Activated T-cell treated with anti-CD3 and anti-CD28 coated beads, Interleukin-2, amount 50 U/mL, for 72 hours (primary cell): ENCODE measurements at places on chromosomes 5 and 9. TPM values are rescaled to one million over a fixed set of nuclear protein-coding genes. Genes with fewer than 3 reads are reported as not detected.

DNA sequence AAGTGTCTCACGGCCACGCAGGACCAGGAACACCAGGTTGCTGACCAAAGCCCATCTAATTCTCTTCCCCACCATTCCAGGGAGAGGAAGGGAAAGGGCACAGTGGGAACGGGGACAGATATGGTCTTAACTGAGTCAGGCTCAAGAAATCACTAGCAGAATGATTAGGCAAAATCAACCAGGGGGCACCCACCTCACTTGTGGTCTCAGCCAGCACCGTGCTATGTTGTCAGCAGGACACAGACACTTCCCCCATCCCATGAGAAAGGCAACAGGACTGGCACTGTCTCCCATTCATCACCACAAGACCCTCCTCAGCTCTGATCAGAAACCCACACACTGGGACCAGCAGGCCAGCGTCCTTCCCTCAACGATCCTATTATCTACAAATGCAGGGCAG lies 2.9 kb downstream of the BICD2 start:
- peaks cover 57% of the 10 kb centered on the region for H3K4me1 ChIP-seq
- no peaks in the 10 kb centered on the region for H3K36me3 ChIP-seq
- H3K4me3 ChIP-seq, result peak overlapping the region; percentile 91
- H3K27ac ChIP-seq, result no peak overlapping the region
- no peak for DNase-seq

The PCDHB14 gene
- total RNA-seq, result not detected

DNA sequence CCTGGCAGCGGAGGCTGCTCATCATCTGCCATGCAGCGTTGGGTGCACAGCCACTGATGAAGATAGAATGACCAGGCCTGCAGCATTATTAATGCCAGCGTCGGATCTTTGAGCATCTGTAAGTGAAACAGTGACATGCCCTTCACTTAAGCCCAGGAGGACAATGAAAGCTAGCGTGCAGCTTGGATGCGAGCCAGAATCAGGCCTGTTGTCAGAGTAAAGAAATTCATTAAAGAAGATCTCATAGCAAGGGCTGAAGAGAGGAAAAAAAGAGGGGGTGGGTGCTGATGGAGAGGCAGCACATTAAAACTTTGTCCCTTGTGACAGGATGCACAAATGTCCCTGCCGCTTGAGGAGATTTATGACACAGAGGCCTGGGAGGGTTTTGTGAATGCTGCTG lies 186.1 kb upstream of the MAST4 start:
- H3K27me3 ChIP-seq, result no peaks in the 10 kb centered on the region
- no peaks in the 10 kb centered on the region for H3K36me3 ChIP-seq
- no peak overlapping the region for H3K4me3 ChIP-seq
- H3K27ac ChIP-seq, result no peak overlapping the region
- H3K4me1 ChIP-seq, result no peaks in the 10 kb centered on the region

DNA sequence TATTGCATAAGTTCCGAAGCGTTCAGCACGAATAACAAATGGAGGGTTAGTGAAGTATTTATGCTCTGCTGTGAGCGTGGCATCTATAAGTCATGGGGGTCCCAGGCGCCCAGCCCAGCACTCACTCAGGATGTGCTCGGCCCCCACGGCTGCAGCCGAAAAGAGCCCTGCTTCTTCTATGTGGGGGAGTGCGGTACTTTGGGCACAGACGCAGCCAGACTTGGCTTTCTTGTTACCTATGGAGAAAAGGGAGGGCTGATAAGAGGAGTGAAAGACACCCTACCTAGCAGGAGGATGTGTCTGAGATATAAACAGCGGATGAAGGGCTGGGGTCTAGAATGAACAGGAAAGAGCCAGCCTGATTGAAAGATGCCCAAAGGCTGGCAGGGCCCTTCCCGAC lies 51.4 kb downstream of the MRPL36 start:
- no peak overlapping the region for H3K27ac ChIP-seq
- DNase-seq, result no peak
- H3K36me3 ChIP-seq, result no peaks in the 10 kb centered on the region
- H3K27me3 ChIP-seq, result no peaks in the 10 kb centered on the region
- H3K4me3 ChIP-seq, result no peak overlapping the region

- peak overlapping the region; percentile 92 for H3K4me3 ChIP-seq
- peaks cover 2% of the 10 kb centered on the region for H3K36me3 ChIP-seq
- DNase-seq, result no peak
- peak overlapping the region; percentile 66 for H3K27ac ChIP-seq
Observed at GRCh38 chr5:55232271-55232984, 980 bp downstream of the CCNO start.

- H3K27me3 ChIP-seq, result peaks cover 28% of the 10 kb centered on the region
- H3K4me1 ChIP-seq, result no peaks in the 10 kb centered on the region
- no peak overlapping the region for H3K4me3 ChIP-seq
- H3K27ac ChIP-seq, result no peak overlapping the region
- no peak for DNase-seq
Observed at GRCh38 chr5:2011481-2012411, 129.0 kb upstream of the IRX4 start.

- H3K36me3 ChIP-seq, result peaks cover 6% of the 10 kb centered on the region
- peak; percentile 11 for DNase-seq
- peak overlapping the region; percentile 90 for H3K4me3 ChIP-seq
- peak overlapping the region; percentile 58 for H3K27ac ChIP-seq
- H3K4me1 ChIP-seq, result peaks cover 32% of the 10 kb centered on the region
- H3K27me3 ChIP-seq, result peaks cover 63% of the 10 kb centered on the region
Observed at GRCh38 chr9:74497748-74498620, 849 bp downstream of the RORB start.

The SURF6 gene
- total RNA-seq, result 13.7 TPM

DNA sequence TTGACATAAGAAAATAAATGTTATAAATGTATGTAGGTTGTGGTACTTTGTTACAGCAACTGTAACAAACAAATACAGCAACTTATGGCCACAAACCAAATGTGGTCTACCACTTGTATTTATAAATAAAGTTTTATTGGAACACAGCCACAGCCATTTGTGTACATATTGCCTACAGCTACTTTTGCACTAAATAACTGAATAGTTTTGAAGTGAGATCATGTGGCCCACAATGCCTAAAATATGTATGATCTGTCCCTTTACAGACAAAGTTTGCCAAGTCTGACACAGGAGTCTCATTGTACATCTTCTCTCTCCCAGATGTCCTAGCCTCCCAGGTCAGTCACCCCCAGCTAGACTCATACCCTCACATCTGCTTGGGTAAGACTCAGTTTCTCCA lies 283.6 kb upstream of the PRDM9 start:
- no peak overlapping the region for H3K27ac ChIP-seq
- no peaks in the 10 kb centered on the region for H3K36me3 ChIP-seq
- no peaks in the 10 kb centered on the region for H3K27me3 ChIP-seq

DNA sequence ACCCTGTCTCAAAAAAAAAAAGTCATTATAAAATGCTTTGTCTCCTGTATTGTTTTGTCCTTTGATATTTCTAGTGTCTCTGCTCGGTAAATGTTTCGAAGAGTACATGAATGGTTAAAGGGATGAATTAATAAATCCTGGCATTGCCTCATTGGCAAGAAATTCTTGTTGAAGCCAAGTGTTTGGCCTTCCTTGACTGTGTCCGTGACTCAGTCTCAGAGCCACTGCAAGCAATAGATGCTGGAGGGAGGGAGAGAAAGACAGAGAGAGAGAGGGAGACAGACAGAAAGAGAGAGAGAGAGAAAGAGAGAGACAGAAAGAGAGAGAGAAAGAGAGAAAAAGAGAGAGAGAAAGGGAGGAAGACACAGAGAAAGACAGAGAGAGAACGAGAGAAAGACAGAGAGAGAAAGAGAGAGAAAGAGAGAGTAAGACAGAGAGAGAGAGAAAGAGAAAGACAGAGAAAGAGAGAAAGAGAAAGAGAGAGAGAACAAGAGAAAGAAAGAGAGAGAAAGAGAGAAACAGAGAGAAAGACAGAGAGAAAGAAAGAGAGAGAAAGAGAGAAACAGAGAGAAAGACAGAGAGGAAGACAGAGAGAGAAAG lies 72.5 kb upstream of the RXRA start:
- H3K4me3 ChIP-seq, result no peak overlapping the region
- H3K36me3 ChIP-seq, result no peaks in the 10 kb centered on the region
- H3K4me1 ChIP-seq, result no peaks in the 10 kb centered on the region
- DNase-seq, result no peak
- no peaks in the 10 kb centered on the region for H3K27me3 ChIP-seq

- H3K36me3 ChIP-seq, result peaks cover 2% of the 10 kb centered on the region
- no peak overlapping the region for H3K27ac ChIP-seq
- no peaks in the 10 kb centered on the region for H3K27me3 ChIP-seq
- no peak for DNase-seq
- no peak overlapping the region for H3K4me3 ChIP-seq
Observed at GRCh38 chr5:78690253-78690972, 41.8 kb upstream of the LHFPL2 start.

The IL5 gene
- total RNA-seq, result 1.3 TPM

The PCDHB9 gene
- 0.05 TPM for total RNA-seq

DNA sequence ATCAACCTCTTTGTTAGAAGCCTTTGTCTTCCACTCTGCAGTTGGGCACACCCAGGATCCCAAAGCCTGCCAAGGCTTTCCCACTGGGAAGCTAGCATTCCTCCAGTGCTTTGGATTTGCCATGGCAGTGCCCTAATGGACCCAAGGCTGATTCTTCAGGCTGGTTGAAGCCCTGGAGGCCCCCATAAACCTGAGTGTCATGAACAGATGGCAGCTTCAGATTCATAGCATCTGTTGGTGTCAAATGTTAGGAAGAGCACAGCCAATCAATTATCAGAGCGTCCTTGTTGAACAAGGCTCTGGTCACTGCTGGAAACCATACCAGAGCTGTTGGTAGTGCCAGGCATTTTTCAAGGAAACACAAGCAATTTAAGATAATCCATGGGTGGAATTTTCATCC lies 241.1 kb upstream of the KLF4 start:
- H3K4me1 ChIP-seq, result no peaks in the 10 kb centered on the region
- H3K27me3 ChIP-seq, result no peaks in the 10 kb centered on the region
- no peak overlapping the region for H3K27ac ChIP-seq
- no peak for DNase-seq
- no peak overlapping the region for H3K4me3 ChIP-seq

DNA sequence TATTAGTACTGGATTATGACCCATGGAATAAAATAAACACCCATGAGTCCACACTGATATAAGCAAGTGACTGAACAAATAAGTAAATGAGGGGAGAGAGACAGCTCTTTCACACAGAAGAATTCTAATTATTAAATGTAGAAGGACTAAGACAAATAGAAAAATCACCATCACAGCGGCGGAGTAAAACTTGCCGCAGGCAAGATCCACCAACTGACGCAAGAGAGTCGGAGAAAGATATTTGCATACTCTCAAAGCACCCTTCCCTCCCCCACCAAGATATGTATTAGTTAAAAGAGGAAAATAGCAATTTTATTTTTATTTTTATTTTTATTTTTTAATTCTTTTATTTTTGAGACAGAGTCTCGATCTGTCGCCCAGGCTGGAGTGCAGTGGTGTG lies 14.6 kb upstream of the N4BP3 start:
- no peak for DNase-seq
- peaks cover 3% of the 10 kb centered on the region for H3K36me3 ChIP-seq

DNA sequence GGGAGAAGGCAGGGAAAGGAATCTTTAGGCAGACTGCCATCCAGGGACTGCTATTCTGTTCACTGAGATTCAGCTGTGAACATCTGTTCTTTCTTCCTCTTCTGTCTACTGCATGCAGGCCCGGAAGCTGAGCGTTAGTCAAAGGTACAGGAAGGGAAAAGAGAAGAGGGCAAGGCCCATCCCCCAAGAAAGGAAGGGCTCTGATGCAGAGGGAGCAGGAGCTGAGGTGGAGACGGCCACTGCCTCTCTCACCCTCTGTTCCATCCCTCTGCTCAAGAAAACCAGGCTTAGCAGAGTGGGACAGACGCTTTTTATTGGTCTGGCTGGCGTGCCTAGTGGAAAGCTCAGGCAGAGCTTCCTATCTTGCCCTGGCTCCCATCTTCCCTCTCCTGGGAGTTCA lies 57.6 kb downstream of the PFDN1 start:
- no peaks in the 10 kb centered on the region for H3K27me3 ChIP-seq
- H3K27ac ChIP-seq, result no peak overlapping the region
- no peak overlapping the region for H3K4me3 ChIP-seq

DNA sequence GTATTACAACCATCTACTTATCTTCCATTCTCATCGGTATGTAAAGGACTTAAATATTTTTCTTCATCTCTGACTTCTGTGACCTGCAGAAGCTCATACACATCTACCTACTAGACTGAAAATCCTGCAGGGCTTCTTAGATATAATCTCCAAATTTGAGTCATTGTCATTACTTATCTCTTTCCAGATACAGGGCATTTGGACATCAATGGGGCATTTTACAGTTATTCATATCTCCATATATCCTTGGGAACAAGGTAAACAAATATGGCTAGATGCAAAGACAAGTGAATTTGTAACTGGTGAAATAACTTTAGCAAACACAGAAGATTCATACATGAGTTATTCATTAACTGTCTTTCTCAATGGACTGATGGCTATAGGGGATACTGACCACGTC lies 37.7 kb upstream of the IL7R start:
- peaks cover 3% of the 10 kb centered on the region for H3K36me3 ChIP-seq
- H3K4me1 ChIP-seq, result peaks cover 62% of the 10 kb centered on the region
- H3K27me3 ChIP-seq, result no peaks in the 10 kb centered on the region
- peak overlapping the region; percentile 79 for H3K4me3 ChIP-seq
- H3K27ac ChIP-seq, result peak overlapping the region; percentile 92

GRCh38 chr5:126680191-126680817 lies 79.6 kb downstream of the PHAX start:
- H3K27me3 ChIP-seq, result peaks cover 7% of the 10 kb centered on the region
- no peak overlapping the region for H3K27ac ChIP-seq
- H3K36me3 ChIP-seq, result no peaks in the 10 kb centered on the region
- H3K4me3 ChIP-seq, result no peak overlapping the region
- DNase-seq, result no peak

The SPINK13 gene
- not detected for total RNA-seq

The FLT4 gene
- total RNA-seq, result 0.79 TPM

DNA sequence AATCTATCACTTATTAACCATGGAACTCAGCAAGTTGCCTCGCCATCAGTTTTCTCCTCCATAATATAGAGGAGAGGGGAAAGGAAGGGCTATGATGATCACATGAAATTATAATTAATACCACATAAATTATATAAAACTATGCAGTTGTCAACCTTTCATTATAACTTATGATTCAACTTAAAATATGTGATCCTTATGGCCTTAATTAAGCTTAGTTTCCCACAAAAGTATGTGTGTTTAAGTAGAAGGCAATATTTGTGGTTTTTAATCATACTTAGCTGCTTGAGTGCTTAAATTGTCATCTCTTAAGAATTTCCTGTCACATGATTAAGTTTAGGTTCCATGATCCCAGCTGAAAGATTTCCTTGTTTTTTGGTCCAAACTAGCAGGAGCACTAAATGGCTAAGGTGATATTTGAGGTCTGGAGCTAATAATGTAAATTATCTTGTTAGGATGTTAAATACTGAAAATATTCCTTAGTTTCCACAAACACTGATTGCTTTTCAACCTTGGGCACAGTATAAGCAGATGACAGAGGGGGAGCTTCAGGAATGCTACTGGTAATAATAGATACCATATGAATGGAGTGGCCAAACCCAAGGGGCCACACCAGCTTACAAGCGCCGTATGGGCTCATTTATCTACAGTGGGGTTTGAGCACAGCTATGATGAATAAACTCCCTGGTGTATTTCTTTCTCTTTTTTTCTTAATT lies 26.4 kb upstream of the F2R start:
- H3K27ac ChIP-seq, result no peak overlapping the region
- H3K4me3 ChIP-seq, result no peak overlapping the region
- no peak for DNase-seq
- peaks cover 23% of the 10 kb centered on the region for H3K4me1 ChIP-seq
